ENCODE measurements at places on chromosomes 16 and 17.
A peak's percentile ranks its signal among the peaks of the same experiment; 100 is the strongest.

DNA sequence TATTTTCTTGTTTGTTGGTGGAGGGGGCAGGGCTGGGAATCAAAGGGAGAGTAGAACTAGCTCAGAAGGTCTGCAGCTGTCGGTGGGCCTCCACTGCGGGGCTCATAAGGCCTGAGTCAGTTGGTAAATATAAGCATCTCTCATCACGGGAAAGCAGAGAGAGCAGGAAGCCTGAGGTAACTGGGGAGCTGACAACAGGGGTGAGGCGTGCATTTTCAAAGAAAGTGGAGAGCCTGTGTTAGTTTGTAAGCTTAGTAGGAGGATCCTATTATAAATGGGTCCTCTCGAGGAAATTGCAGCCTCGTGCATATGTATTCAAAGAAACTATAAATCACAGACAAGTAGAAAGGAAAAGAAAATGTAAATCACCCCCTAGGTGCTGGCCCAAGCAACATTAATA is 221.0 kb upstream of the CDH13 start:
- DNase-seq: no peak

- DNase-seq: no peak
Measured at GRCh38 chr17:64177311-64178010, 47.5 kb upstream of the ERN1 start.

DNA sequence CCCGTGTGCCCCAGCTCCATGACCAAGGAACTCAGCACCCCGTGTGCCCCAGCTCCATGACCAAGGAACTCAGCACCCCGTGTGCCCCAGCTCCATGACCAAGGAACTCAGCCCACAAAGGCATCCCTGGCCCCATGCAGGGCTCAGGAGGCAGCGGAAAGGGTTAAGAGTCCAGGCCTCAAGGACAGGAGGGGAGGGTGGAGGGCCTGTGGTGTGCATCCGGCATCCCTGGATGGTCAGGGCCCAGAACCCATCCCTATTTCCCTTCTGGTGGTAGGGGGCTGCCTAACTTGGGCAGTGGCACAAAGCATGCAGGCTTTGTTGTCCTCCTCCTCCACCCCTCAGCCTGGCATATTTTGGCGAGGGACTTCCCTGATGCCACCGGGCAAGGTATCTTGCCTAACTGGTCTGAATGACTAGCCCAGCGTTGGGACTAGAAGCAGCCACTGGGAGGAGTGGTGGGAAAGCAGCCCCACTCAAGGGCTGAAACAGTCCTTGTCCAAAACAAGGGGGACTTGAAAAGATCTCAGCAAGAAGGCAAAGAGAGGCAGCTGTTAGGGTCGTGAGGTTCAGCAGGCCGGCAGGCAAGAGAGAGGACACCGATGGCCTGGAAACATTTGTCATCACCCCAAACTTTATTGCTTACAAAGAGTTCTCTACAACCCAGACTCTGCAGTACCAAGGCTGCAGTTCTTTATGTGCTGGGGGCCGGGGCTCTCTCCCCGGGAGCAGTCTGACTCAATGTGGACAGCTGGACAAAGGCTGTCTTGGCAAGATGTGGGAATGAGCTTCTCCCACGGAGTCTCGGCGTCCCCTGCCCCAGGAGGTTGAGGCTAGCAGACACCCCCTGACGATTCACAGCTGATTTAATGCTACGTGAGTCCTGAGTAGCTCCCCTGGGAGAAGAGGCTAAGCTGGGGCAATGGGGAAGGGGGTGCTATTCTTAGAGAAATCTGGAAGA is 902 bp upstream of the SPATA32 start:
- no peak for DNase-seq

GRCh38 chr17:79632432-79632735 is 21.5 kb upstream of the RBFOX3 start:
- no peak for DNase-seq

DNA sequence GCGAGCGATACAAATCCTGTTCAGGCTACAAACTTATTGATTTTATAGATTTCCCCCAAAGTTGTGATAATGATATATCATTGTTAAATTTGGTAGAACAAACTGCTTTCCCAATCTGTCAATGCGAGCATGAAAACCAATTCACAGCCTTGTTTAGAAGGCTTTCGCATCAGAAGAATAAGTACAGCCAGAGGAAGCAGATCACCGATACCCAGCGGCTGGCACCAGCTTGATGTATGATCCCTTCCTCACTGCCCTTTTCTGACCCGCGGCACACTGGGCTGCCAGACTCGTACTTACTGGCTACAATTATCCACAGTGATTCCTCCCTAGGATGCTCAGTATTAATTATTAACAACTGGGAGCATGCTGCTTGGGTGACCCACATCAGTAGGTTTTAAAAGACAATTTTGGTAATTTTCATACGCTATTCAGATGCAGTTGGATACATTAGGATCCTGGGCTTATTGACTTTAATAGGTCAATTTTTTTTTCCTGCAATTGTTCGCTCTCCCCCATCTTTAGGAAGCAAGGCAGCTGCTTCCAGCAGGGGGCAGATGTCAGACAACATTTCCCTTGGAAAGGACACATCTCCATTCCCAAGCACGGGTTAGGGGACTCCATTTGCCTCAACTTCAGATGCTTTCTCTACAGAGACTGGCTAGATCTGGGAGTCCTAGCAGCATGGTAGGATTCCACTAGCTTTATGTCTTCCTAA is 582.7 kb upstream of the PSMD7 start:
- DNase-seq: no peak

- no peak for DNase-seq
Measured at GRCh38 chr17:28340374-28340773, 4.8 kb downstream of the TNFAIP1 start.

DNA sequence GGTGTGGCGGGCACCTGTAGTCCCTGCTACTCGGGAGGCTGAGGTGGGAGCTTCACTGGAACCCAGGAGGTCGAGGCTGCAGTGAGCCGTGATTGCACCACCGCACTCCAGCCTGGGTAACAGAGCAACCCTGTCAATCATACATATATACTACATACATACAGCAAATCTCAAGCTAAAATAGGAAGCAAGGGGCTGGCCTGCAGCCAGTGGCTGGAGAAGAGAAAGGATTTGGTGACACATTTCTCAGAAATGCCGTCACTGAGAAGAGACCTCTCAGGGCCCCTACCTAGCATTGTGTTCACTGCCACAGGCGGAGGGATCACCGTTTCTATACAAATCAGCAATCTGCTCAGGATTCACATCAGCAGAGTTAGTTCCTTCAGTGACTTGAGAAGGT is 16.9 kb downstream of the NARF start:
- no peak for DNase-seq

GRCh38 chr17:62130739-62131138 is 65.7 kb upstream of the MED13 start:
- DNase-seq: no peak

DNA sequence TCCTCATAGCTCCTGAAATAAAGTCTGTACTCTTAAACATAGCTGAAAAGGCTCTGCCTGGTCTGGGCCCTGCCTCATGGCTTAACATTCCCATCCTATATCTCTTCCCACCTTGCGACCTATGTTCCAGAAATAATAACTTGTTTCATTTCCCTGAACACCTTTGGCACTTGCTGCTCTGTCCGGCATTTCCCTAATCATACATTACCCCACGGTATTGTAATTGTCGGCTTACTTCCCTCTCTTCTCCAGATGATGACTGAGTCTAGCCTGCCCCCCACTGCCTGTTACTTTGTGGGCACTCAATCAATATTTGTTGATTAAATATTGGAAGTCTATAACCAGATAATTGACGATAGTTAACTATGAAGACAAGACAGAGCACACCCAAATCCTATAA is 23.3 kb upstream of the SUPT4H1 start:
- DNase-seq: no peak

GRCh38 chr17:8059131-8059530 is 20.3 kb downstream of the ALOX15B start:
- no peak for DNase-seq

DNA sequence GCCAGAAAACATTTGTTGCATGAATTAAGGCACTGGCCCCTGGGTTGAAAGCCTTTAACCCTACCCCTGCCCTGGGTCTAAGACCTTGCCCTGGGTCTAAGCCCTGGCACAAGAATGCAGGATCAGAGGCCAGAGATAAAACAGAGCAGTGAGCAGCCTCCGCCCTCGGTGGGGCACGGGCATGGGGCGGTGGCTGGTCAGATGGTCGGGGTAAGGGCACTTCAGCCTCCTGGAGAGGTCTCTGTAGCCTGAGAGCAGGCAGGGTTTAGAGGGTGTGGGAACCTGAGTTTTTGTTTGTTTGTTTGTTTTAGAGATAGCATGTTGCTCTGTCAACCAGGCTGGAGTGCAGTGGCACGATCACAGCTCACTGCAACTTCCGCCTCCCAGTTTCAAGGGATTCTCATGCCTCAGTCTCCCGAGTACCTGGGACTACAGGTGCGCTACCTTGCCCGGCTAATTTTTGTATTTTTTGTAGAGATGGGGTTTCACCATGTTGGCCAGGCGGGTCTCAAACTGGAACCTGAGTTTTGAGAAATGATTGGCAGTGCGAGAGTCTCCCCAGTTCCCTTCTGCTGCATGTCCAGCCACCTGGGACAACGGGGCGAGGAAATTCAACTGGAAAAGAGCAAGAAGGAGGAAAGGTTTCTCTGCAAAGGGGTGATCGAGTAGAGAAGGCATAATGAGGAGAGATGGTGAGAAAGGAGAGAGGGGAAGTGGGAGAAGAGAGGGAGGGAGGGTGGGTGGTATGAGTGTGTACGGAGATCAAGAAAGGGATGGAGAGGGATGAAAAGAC is 27.7 kb downstream of the TNS4 start:
- no peak for DNase-seq

DNA sequence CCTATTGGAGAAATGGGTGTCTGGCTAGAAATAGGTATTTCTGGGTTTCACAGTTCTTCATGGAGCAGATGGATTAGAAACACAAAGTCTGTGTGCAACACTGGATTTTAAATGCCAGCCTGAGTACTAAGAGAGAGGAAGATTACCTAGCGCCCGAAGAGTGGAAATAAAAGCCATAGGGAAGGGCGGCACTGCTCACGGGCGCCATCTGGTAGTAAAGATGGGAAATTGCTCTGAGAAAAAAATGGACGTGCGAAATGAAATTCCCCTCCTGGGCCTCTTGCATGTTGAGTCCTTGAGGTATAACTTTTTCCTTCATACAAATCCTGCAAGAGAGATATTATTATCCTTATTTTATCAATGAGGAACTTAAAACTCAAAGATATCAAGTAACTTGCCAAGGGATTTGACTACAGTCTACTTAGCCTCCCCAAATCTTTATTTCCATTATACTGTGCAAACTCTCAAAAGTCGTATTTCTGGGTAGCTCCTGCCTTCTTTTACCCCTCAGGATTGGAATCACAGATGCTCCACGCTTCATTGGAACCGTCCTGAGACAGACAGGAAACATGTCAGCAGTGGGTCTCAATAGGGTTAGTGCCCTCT is 72.8 kb downstream of the MMD start:
- peak; percentile 15 for DNase-seq

DNA sequence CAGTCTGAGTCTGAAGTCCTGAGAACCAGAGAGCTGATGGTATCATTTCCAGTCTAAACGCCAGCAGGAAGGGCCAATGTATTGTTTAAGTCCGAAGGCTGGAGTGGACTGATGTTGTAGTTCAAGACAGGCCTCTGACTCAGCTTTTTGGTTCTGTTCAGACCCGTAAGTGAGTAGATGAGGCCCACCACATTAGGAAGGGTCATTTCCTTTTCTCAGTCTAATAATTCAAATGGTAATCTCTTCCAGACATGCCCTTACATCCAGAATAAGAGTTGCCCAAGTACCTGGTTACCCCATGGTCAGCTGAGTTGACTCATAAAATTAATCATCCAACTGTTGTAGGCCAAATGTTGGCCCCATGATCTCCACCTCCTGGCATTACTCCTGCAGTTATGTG is 442.6 kb upstream of the HSBP1 start:
- no peak for DNase-seq

DNA sequence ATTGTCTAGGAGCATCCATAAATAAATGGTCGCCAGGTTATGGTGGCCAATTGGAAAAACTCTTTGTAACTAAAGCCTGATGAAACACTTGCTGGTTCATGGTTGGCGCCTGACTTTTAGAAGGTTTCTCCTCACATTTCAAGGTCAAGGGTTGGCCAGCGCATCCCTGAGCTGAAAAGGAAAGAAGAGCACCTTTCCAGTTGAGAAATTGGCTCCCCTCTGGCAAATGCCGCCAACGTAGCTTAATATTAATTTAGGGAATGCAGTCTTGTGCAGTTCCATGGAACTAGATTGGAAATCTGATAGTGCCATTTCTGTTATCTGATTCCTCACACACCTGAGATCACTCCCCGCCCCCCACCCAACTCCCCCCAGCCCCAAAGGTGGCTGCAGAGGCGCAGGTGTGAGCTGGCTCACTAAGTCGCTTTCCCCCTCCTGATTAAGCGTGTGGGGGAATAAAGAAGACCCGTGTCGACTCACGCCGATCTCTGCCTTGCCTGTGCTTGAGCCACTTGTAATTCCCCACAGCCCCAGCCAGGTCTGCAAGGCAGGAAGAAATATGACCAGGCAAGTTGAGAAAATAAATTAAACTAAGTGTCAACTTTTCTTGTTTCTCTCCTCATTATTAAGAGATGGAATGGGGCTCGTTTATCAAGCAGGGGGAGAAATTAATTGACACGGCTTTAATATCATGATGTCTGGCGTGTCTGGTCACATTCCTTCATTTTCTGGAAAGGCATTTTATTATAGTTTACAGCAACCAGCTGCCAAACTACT is 157.7 kb downstream of the CCDC182 start:
- DNase-seq: no peak

GRCh38 chr16:16083421-16084156 is 134.2 kb downstream of the ABCC1 start:
- no peak for DNase-seq

DNA sequence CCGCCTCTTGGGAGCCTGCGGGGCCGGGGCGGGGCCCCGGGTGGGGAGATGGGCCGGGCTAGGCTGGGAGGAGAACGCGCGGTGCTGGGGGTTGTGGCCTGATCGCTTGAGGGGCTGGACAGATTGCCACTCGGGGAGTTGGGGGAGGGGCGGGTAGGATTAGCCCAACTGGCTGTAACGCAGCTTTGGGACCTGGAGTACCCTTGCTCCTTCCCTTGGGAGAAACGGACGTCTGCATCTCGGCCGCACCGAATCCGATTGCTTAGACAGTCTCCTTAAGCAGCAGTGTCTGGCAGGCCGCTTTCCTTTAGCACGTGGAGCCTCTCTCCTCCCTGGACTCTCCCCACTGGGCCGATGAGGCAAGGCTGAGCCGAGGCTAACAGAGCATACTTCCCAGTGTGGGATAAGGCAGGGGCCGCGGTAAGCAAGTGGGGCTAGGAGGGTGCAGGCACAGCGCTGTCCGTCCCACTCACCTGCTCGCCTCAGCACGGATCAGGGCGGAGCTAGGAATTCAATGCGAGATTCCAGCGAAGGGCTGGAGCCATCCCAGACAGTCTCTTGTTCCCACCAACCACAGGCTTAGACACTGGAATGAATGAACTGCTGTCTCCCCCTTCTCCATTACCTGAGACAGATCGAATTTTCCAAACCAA is 540 bp upstream of the ACLY start:
- no peak for DNase-seq

- no peak for DNase-seq
Measured at GRCh38 chr17:44037471-44037870, 22.7 kb upstream of the TMEM101 start.

DNA sequence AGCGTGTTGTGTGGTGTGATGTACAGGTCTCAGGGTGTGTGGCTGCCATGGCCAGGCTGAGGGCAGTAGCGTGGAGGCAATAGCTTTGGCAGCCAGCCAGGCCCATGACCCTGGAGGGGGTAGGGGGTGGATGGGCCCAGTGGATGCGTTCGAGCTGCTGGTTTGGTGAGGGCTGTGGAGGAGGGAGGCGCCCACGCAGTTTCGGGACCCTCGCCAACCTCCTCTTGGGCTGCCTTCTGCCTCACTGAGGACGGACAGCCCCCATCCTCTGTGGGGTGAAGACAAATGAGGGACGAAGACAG is 238.6 kb upstream of the GSE1 start:
- no peak for DNase-seq

- peak; percentile 88 for DNase-seq
Measured at GRCh38 chr17:47733047-47733673, at the start of gene TBX21. TBX21 (plus strand) TSS chr17:47733236; CDS start chr17:47733455, 219 bp downstream.
